ENCODE measurements at places on chromosomes 2 and 18.
A peak's percentile ranks its signal among the peaks of the same experiment; 100 is the strongest.

DNA sequence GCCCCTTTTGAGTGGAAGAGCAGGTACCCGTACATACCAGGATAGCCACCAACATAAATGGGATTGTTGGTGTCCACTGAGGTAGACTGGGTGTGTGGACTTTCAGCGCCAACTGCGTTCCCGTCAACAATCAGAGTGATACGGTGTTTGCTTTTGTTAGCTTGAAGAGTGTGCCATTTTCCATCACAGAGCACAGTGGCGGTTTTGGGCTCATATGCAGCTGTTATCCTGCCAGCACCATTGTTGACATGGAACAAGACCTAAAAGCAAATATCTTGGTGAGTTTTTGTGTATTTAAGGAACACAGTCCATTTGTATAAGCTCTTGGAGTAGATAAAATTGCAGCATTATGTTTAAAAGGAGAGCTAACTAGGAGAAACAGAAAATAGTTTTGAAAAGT lies 174.5 kb downstream of the LAMA1 start:
- DNase-seq, result no peak

GRCh38 chr2:70124983-70125480 lies 37.8 kb downstream of the PCBP1 start:
- peak; percentile 78 for DNase-seq

DNA sequence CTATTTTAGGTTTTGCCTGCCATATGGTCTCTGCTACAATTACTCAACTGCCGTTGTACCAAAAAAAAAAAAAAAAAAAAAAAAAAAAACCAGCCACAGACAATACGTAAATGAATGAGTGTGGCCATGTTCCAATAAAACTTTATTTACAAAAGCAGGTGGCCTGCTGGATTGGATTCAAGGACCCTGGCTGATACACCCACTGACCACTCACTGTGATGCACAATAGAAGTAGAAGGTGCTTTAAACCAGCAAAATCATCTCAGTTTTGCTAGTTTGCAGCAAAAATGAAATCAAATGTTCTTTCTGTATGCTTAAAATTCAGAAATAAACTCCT lies 137.4 kb downstream of the AKAIN1 start:
- no peak for DNase-seq

DNA sequence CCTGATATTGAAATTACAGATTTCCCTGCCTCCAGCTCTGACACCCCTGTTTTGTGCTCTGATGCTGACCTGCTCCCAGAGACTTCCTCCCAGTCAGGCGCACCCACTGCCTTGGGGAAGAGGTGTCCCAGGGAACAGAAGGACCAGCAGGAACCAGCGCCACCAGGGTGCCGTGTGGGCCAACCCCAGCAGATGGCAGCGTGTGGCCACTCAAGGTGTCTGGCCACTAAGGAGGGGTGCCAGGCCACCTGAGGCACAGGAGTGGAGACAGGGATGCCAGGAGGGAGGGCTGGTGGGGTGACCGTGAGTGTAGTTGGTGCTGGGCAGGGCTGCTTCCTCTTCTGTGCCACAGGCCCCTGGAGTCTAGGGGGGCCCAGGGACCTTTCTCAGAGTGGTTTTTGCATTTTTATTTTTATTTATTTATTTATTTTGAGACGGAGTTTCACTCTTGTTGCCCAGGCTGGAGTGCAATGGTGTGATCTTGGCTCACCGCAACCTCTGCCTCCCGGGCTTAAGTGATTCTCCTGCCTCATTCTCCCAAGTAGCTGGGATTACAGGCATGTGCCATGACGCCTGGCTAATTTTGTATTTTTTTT lies 56.0 kb downstream of the TEX44 start:
- DNase-seq, result peak; percentile 73

GRCh38 chr2:199148076-199148845 lies 309.5 kb downstream of the SATB2 start:
- DNase-seq, result no peak
